ENCODE measurements at places on chromosomes 3 and 15. TPM values are rescaled to one million over a fixed set of nuclear protein-coding genes. Genes with fewer than 3 reads are reported as not detected.

Gene NRROS
- total RNA-seq, result not detected

Gene ZCWPW2
- total RNA-seq, result 1.2 TPM

DNA sequence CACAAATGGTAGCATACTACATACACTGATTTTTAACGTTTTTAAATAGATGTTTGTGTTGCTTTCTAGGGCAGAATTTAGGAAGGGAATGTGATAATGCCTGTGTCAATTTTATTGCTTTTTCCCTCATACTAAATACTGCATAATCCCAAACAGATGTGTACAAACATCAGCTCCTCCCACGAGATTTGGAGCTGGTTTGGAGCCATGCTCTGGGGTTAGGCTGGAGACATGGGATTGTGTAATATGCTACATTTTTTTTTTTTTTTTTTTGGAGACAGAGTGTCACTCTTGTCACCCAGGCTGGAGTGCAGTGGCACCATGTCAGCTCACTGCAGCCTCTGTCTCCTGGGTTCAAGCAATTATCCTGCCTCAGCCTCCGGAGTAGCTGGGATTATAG is 80.1 kb downstream of the EBLN2 start:
- ATAC-seq, result no peak

DNA sequence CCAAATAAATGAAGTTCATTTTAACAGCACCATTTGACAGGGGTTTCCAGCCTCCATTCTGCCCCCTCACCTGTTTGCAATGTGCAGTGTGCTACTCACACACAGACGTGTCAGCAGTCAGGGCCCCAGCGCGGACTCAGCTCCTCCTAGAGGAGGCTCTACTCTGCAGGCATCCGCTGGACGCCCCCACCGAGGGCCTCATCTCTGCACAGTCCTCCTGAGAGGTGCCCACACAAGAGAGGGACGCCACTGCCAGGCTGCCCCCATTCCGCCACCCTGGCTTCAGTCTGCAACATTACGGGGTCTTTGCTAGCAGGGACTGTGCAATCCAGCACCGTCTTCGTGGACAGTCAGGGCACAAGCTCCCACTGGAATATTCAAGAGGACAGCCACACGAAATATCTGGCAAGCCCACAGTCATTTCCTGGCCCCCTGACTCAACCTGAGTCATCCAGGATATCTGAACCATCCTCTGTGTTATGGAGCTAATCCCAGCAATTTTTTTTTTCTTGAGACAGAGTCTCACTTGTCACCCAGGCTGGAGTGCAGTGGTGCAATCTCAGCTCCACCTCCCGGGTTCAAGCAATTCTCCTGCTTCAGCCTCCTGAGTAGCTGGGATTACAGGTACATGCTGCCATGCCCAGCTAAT is 255.0 kb downstream of the OCA2 start:
- ATAC-seq, result peak; percentile 14

GRCh38 chr15:41411031-41411430 is 5.9 kb upstream of the RTF1 start:
- no peak for ATAC-seq

DNA sequence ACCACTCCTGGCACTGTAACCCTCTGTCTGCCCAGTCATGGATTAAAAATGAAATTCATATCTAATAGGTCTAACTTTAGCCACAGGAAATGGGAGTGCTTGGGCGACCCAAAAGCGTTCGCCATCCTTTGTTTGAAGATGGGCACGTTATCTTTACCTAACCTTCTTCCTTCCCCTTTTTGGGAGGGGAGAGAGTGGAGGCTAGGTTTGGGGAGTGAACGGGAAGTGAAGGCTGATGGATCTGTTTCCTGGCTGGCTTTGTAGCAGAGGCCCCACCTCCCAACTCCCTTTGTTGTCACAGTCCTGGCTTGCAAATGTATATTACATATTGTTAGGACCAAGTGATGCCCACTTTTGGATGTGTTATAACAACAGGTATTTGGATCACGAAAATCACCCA is 98.1 kb upstream of the ARHGEF3 start:
- no peak for ATAC-seq

GRCh38 chr15:66905954-66906353 is 159.4 kb upstream of the SMAD3 start:
- ATAC-seq, result no peak

DNA sequence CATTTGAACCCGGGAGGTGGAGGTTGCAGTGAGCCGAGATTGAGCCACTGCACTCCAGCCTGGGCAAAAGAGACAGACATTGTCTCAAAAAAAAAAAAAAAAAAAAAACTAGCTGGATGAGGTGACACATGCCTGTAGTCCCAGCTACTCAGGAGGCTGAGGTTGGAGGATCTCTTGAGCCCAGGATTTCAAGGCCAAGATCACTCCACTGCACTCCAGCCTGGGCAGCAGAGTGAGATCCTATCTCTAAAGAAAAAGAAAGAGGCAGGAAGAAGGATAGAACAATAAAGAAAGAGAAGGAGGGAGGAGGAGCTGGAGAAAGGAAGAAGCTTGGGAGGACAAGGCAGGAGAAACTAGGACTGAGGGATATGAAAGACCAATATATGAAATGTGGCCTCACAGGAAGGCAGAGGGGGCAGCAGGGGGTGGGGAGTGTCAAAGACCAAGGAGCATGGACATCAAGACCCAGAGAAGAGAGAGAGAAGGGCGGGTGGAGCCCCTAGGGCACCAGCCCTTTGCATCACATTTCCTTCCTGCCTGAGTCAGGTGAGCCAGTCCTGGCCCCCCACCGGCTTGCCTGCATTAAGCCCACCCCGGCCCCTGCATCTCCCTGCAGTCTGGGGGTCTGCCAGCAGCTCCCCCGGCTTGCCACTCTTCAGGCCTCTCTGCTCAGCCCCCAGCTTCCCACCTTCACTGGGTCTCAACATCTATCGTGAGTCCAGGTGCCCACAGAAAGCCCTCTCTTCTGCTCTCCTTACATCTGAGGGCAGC is 11.5 kb downstream of the IGDCC3 start:
- no peak for ATAC-seq

DNA sequence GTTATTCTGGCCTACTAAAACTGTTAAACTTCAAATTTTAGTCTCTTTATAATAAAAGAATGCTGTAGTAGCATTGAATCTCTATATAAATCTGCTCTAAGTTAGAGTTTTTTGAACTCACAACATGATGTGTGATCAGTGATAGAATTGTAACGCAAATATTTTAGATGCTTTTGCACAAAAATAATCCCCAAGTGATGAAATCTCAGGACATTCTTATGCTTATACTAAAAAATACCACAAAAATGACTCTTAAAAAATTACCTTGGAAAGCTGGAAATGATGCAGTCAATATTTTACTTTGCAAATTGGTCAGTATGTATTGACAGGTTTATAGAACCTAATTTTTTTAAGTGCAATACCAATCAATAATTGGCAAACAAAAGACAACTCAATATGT is 375.3 kb downstream of the TBC1D5 start:
- no peak for ATAC-seq

GRCh38 chr3:100123112-100123511 is 8.8 kb upstream of the FILIP1L start:
- ATAC-seq, result no peak

DNA sequence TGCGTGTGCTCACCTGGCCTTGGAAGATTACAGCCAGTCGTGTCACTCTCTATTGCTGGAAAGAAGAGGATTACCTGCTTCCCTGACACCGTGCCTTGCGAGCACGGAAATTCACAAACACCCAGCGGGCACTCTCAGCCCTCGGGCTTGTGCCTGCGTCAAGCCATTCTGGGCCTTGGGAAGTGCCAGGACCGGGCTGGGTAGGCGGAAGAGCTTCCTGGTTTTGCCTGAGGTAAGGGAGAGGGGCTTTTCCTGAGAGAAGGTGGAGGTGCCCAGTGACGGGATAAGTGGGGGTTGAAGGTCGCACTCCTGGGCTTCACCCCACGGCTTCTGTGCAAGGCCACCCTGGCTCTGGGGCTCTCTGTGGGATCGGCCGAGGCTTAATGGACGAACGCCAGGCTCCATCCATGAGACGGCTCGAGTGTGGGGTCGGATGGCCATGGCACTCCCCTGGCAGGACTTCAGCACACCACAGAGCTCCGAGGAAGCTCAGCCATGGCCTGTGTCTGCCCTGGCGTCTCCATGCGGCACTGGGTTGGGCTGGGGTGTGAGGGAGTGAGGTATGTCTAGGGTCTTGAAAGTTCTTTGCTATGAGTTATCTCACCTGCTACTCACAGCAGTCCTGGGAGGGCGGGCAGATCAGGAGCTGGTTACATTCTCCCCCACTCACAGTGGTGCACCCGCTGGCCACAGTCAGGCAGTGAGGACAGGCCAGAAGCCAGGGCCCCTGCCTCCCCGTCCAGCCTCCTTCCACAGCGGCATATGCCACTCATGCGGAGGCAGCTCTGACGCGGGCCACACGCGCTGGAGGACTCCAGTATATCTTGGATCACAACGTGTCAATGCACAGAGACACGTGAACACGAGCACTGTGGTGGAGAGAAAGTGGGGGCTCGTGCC is 209.0 kb downstream of the XXYLT1 start:
- no peak for ATAC-seq

DNA sequence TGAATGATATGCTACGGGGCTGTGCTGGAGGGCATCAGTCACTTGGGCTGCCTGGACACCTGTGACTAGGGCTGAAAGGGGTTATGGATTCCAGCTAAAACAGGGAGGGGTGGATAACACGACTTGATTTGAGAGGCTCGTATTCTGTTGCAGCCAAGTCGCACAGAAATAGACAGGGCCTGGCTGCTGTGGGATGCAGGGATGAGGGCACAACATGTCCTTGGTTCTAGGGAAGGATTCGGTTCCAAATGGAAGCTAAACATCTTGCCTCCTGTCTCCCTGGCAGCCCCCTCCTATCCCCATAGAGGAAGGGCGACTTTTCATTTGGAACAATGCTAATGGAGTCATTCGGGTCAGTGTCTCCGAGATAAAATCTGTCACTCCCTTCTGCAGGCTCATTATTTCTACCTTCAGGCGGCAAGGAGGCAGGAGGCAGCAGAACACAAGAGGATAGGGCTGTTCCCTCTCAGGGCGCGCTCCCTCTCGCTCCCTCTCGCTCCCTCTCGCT is 433.8 kb upstream of the RBMS3 start:
- ATAC-seq, result peak; percentile 93

GRCh38 chr15:44450172-44450571 is 22.7 kb downstream of the CTDSPL2 start:
- ATAC-seq, result no peak

All from motor neuron (in vitro differentiated cells).